ENCODE measurements at places on chromosomes 4 and X.

DNA sequence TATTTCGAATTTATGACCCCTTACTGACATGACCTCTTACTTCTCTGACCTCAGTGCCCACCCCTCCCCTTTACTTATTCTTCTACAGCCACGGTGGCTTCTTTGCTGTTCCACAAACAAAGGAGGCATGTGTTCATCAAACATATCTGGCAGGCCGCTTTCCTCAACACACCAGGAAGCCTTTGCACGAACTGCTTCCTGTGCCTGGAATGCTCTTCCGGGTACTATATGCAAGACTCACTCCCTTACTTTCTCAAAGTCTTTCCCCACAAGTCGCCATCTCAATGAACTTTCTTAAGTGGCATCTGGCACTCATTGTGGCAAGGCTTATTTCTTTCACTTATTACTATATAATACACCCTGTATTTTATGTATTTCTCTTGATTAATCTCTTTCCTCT, 351.5 kb upstream of the DDX53 start:
- DNase-seq = no peak

GRCh38 chr4:74738464-74739143, 55.7 kb downstream of the BTC start:
- no peak for DNase-seq

DNA sequence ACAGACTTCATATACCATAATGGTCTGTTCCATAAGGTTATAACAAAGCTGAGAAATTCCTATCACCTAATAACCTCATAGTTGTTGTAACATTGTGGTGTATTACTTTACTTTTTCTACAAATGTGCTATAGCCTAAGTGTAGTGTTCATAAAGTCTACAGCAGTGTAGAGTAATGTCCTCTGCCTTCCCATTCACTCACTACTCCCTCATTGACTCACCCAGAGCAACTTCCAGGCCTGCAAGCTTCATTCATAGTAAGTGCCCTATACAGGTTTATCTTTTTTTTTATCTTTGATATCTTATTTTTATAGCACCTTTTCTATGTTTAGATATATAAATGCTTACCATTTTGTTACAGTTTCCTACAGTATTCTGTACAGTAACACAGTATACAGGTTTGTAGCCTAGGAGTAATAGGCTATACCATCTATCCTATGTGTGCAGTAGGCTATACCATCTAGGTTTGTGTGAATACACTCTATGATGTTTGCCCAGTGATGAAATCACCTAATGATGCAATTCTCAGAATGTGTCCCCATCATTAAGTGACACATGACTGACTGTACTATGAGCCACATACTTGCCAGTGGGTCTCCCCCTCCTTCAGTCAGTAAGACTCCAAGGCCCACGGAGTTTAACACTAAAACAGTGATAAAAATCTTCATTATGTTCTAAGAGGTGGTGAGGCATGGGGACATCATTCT, 299.9 kb downstream of the UNC5C start:
- no peak for DNase-seq

- no peak for DNase-seq
These were observed 707 bp upstream of the UNC5C start for GRCh38 chr4:95549246-95550114.

- DNase-seq = no peak
These were observed at the start of gene GABRE for GRCh38 chrX:151974336-151975227. TSS of gene GABRE (minus strand) at chrX:151974676. CDS start at chrX:151974625, 51 bp downstream.

- no peak for DNase-seq
These were observed 101.5 kb upstream of the MAML3 start for GRCh38 chr4:140255467-140255866.

- DNase-seq = no peak
These were observed 686 bp downstream of the MTHFD2L start for GRCh38 chr4:74158466-74159142.

DNA sequence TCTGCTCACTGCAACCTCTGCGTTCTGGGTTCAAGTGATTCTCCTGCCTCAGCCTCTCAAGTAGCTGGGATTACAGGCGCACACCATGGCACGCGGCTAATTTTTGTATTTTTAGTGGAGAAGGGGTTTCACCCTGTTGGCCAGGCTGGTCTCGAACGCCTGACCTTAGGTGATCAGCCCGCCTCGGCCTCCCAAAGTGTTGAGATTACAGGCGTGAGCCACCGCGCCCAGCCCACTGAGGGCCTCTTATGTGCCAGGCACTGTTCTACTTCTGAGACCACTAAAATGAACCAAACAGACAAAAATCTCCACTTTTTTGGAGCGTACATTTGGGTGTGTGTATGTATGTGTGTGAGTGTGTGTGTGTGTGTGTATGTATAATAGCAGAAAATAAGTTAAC, 117.2 kb upstream of the H2AZ1 start:
- no peak for DNase-seq

- no peak for DNase-seq
These were observed 98.3 kb downstream of the RAPGEF2 start for GRCh38 chr4:159201168-159201567.

- DNase-seq = no peak
These were observed 172.3 kb downstream of the SHOX start for GRCh38 chrX:802846-803245.

DNA sequence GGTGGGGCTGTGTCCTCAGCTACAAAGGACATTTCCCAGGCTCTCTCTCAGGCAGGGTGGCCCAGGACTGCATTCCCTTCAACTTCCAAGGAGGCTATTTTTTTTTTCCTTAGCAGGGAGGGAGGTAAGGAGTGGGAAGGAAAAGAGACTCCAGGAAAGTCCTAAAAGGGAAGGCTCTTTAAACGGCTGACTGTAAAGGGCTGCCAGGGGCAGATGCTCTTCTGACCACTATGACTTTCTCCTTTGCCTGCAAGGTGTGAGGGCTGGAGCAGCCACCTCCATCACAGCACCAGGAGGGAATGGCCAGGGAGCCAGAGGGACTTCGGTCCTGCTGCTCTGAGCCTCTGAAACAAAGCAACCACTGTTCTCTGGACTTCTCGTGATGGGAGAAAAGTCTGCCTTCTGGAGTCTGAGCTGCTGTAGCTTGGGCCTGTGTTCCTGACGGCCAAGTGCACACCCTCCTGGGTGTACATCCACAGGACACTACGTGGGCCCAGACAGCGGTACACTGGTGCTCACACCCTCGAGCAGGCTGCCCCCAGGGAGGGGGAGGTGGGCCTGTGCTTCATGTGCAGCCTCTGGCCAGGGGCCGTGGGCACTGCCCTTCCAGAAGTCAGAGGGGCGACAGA, 17.9 kb downstream of the NAT8L start:
- DNase-seq = no peak

DNA sequence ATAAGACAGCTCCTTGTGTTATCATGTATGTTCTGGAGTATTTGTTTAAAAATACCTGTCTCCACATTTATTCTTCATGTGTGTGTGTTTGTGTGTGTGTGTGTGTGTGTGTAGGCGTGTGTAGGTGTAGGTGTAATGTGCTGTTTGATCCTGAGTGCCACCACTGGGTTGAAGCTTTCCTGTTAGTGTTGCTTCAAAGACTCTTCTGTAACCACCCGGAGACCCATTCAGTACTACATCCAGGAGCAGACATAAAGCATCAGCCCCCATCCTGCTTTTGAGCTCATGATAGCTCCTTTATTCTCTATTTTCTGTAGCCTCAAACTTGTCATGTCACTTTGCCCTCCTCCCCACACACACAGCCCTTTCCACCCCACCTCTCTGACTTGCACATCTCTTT, 3.0 kb upstream of the ZDHHC9 start:
- no peak for DNase-seq

DNA sequence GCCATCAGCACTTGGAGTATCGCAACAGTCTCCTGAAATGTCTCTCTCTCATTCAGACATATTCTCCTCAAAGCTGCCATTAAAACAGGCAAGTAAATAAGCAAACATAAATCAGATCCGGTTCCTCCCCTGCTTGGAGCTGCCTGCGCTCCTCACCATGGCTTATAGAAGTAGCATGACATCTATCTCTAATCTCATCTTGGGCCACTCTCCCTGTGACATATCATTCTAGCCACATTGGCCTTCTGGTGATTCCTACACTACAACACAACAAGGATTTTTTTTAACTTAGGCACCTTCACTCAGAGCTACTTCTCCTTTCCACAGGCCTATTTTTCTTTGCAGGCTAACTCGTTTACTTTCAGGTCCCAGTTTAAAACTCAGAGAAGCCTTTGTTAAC, 387.9 kb downstream of the ARHGAP24 start:
- DNase-seq = no peak

DNA sequence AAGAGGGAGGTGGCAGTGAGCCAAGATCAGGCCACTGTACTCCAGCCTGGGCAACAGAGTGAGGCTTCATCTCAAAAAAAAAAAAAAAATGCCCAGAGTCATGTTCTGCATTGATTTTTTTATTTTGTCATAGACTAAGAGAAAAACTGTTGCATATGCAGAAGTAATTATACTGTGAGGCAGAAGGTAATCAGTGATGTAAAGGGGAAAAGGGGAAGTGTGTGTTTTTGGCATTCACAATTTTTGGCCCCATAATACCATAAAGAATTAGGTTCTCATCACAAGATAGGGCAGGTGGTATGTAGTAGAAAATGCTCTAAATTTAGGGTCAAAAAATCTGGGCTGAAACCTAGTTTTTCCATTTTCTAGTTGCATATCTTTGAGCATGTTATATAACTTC, 47.3 kb upstream of the GAB1 start:
- no peak for DNase-seq

- DNase-seq = no peak
These were observed 86.7 kb downstream of the PSAPL1 start for GRCh38 chr4:7347981-7348380.

DNA sequence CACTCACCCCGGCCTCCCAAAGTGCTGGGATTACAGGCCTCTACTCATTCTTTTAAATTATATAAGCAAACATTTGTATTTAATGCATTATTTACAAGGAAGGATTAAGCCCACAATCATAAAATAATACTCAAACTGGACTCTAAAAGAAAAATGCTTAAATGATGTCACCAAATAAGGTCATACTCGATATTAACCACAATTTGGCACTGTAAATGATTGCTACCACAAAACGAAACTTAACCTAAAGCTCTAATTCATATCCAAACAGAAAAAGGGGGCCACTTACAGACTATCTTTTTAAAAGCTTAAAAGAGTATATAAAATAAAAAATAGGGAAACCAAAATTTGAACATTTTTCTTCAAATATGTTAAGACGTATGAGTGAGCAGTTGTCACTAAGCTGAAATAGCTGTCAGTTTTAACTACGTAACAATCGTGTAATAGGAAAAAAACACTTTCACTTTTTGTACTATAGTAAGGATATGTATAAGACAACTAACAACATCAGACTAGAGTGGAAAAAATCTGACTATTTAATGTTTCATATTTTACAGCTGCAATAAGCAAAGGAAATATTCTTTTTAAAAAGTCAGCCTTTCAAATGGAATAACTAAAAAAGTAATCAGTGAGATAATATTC, 108.2 kb upstream of the GPR34 start:
- DNase-seq = no peak

- no peak for DNase-seq
These were observed 183.5 kb upstream of the C1QTNF7 start for GRCh38 chr4:15244354-15244753.

DNA sequence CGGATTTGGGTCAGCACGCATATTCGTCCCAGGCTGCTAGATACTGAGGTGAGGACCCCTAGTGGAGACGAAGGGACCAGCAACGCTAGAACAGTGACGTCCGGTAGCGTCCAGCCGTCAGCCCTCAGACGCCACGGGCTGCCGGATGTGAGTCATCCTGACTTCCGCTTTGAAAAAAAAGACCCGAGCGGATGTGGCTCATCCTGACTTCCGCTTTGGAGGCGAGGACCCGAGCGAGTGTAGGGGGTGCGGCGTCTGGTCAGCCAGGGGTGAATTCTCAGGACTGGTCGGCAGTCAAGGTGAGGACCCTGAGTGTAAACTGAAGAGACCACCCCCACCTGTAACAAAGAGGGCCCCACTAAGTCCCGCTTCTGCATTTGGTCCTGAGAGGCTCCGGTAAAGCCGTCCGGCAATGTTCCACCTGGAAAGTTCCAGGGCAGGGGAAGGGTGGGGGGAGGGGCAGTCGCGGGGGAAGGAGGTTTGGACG, at the start of gene MAGEB2:
Gene MAGEB2 (plus strand): TSS at position 207 of the 487 bp plus-strand sequence. CDS start 3,018 bp downstream, outside the sequence.
- no peak for DNase-seq

- DNase-seq = no peak
These were observed 847.8 kb downstream of the RAPGEF2 start for GRCh38 chr4:159950707-159951106.

DNA sequence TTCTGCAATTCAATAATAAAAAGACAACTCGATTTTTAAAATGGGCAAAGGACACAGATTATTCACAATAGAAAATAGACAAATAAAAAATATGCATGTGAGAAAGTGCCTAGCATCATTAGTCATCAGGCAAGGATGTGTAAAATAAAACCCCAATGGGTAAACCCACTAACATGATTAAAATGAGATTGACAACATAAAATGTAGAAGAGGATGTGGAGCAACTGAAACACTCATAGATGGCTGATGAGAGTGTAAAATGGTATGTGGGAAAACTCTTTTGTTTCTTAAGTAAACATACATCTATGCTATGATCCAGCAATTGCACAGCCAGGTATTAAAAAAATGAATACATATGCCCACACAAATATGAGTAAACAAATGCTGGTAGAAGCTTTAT, 177.6 kb downstream of the IQCM start:
- DNase-seq = no peak

DNA sequence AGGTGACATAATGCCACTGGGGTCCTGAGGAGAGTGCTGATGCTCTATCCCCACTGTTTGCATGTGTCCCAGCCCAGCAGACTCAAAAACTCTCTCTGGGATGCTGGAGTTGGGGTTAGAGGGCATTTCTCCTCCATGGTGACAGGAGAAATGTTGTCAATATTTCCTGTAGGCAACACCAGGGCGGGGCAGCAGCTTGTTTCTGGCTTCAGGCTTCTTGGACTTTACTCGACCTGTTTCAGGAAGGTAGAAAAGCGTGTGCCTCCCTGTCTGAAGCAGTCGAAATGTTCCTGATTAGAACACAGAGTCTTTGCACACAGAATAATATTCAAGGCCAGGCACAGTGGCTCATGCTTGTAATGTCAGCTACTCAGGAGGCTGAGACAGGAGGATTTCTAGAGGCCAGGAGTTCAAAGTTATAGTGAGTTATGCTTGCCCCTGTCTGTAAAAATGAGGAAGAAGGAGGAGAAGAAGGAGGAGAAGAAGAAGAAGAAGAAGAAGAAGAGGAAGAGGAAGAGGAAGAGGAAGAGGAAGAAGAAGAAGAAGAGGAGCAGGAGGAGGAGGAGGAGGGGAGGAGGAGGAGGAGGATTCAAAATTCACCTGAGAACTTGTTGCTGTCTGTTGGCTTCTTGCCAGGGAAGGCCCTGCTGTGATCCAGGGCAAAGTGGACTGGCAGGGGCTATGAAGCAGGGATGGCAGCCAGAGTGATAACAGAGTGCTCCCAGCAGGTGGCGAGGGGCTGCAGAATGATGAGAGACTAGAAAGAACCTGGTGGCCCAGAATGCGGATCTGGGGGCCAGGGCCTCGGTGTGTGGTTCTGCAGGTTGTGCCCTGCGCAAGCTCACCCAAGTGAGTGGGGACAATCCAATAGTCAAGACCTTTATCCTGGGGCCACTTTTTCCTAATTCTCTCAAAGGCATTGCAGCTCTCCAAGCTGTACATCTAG, 82.9 kb downstream of the RTL5 start:
- DNase-seq = peak; percentile 24

GRCh38 chr4:83852085-83852451, 316.2 kb downstream of the GPAT3 start:
- no peak for DNase-seq

GRCh38 chrX:87525771-87526229, 8.2 kb downstream of the KLHL4 start:
- no peak for DNase-seq
